Chondrocyte (in vitro differentiated cells): ENCODE measurements at places on chromosomes 12 and 14. TPM values are rescaled to one million over a fixed set of nuclear protein-coding genes. Genes with fewer than 3 reads are reported as not detected.

KRT74 gene
- not detected in 3 replicates for total RNA-seq

RNASE7 gene
- total RNA-seq, result not detected in 3 replicates

TAS2R14 gene
- total RNA-seq, result 2.4 to 4.0 TPM (median 2.6 TPM) in 3 replicates

AHNAK2 gene
- 271 to 361 TPM (median 274 TPM) in 3 replicates for total RNA-seq

EFS gene
- total RNA-seq, result 29.5 to 36.7 TPM (median 29.6 TPM) in 3 replicates

TAS2R10 gene
- 0.46 to 1.1 TPM (median 0.47 TPM) in 3 replicates for total RNA-seq

GLT1D1 gene
- total RNA-seq, result 0.22 to 0.44 TPM (median 0.27 TPM) in 3 replicates

OLR1 gene
- total RNA-seq, result 0.28 TPM in 1 of 3 replicates, not detected in the others

CCDC198 gene
- total RNA-seq, result 0.13 TPM in 1 of 3 replicates, not detected in the others

SERPINA5 gene
- 0.50 to 0.54 TPM in 2 of 3 replicates, not detected in the other for total RNA-seq

DNA sequence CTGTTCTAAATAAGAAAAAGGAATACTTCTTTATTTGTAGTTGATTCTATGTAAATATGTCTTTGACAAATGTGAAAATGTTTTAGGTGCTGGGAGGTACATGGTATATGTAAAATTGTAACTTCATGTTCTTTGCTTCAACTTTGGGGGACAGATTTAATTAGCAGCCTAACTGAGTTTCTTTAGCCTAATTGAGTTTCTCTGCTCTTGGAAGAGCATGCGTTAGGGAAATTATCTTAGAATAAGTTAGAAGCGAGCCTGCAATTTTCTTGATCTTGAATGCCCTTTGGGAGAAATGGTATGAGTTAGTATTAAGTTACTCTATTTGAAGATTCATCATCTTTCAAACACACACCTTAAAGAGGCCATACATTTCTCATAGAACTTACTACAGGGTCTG lies 194.3 kb downstream of the AEBP2 start:
- no peak for DNase-seq

- no peak for DNase-seq
These were observed 83.4 kb downstream of the STXBP6 start for GRCh38 chr14:24966579-24966964.

DNA sequence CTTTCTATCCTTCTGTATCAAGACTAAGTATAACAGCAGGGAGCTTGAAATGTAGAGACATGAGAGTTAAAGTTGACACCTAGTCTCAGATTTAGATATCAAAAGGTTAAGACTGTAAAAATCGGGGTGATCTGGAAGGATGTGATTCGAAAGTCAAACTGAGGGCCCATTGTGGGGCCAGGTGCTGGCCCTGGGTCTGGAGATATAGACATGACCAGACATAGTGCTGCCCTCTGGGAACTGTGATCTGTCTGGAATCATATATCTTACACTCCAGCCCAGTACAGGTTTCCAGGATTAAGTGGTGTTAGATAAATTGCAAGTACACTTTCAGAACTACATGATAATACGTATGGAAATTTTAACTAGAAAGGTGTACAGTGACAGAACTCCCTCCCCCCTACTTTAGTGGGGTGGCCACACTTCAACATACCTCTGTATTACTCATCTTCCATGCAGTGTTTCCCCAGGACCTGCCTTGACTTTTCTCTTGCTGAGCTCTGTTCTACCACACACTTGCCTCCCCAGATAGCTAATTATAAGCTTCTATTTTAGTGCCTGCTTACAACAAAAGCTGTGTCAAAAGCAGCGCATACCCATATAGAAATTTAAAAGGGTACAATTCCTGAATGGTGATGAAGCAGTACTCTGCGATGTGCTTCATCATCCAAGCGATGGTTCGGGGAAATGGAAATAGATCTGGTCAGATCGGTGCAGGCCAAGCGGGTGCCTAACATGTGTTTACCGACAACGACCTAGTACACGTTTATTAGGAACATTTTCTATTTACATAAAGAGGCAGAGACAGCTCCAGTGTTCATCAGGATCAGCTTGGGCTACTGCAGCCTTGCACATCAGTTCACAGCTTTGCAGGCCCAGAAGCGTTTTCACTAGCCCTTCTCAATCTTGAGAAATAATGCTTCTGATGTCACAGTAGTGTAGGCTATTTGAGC lies 68.7 kb downstream of the ARF6 start:
- no peak for DNase-seq

GRCh38 chr14:22488522-22489243 lies 100.3 kb downstream of the DAD1 start:
- DNase-seq, result no peak

- DNase-seq, result no peak
These were observed 234.3 kb upstream of the PLEKHG7 start for GRCh38 chr12:92468358-92469020.

- DNase-seq, result no peak
These were observed 106.5 kb downstream of the PLCZ1 start for GRCh38 chr12:18631339-18631738.

GRCh38 chr14:20934148-20934762 lies 21.0 kb upstream of the RNASE2 start:
- no peak for DNase-seq

- DNase-seq, result no peak
These were observed 36.8 kb upstream of the TMED10 start for GRCh38 chr14:75213172-75213571.

DNA sequence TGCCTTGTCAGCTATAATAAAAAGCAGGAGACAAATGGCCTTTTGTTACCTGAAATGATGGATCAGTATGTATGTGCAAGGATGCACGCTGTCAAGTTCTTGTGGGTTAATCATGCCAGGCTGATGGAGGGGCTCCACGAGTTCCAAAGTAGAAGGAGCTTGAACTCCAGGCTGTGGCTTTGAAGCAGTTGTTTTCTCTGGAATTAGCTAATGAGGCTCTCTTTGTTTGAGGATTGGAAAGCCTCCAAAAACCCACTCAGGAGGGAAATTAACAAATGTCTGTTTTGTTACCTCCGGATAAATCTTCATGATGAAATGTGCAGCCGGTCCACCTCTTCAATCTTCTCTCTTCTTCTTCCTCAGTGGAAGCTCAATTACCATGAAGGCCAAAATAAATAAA lies 605.5 kb downstream of the DIO2 start:
- no peak for DNase-seq

DNA sequence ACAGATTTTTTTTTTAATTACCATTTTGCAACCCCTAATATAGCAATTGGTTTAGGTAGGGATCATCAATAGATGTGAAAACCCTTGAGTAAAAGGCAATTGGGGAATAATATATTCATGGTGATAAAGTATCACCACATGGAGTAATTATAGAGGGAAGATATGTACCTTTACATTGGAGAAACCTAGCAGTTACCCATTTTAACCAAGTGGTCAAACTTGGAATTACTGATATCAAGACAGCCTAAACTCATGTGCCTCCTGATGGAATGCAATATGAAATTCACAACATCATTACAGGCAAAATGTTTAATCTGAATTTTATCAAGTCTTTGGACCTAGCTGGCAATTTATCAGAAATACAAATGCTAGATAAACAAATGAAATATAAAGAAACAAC lies 6.7 kb upstream of the SLC10A1 start:
- no peak for DNase-seq

DNA sequence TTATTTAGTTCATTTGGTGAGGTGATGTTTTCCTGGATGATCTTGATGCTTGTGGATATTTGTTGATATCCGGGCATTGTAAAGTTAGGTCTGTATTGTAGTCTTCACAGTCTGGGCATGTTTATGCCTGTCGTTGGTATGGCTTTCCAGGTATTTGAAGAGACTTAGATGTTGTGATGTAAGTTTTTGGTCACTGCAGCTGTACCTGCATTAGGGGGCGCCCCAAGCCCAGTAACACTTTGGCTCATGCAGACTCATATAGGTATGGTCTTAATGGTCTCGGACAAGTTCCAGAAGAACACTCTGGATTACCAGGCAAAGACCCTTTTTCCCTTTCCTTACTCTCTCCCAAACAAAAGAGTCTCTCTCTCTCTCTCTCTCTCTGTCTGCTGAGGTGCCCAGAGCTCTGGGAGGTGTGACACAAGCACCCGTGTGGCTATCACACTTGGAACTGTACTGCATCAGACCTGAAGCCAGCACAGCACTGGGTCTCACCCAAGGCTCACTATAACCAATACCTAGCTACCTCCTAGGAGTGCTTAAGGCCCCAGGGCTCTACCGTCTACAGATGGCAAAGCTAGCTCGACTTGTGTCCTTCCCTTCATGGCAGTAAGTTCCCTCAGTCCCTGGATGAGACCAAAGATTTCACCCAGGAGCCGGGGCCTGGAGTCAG lies 425.8 kb upstream of the ATXN7L3B start:
- no peak for DNase-seq

DNA sequence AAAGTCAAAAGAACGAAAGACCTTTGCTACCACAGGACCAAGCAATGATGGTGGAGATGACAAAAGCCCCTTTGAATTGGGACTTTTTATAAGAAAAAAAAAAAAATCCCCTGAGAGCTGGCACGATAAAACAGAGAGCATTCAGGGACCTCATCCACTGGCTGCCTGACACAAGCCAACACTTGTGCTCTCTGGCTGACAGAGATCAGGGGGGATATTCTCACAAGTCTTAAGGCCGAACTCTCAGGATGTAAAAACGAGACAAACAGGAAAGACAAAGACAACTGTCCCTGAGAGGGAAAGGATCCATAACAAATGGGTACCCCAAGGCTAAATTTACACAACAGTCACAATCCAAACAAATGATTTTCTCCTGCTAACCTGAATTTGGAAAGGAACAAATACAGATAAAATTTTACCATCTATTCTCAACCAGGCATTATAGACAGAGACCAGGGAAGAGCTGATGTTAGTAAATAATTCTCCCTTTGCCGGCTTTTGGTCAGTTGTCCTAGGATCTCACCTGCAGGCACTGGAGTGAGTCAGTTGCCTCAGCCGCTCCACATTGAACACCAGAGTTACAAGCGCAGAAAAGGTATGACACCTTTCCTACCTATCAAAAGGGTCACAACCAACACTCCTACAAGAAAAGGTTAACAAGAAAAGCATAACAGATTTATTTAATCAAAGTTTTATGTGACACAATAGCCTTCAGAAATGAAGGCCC lies 37.9 kb upstream of the GARIN6 start:
- no peak for DNase-seq

GRCh38 chr12:2605301-2605700 lies 189.5 kb upstream of the FKBP4 start:
- DNase-seq, result no peak

DNA sequence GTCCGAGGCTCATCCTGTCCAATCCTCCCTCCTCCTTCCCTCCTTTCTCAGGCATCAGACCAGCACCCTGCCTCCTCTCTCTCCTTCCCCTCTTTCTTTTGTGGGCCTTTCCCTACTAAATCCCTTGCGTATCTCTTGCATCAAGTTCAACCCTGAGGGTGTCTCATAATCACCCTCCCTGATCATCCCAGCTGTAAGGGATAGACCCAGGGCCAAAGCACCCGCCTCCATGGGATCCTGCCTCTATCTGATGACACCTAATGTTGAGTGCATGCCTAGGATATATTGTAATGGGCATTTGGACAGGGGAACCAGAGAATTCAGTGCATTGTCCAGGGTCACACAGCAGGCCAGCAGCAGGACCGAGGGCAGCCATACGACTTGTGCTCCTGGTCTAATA lies 84.9 kb downstream of the PHETA1 start:
- DNase-seq, result no peak

- no peak for DNase-seq
These were observed 75.8 kb downstream of the FRMD6 start for GRCh38 chr14:51727526-51727925.

DNA sequence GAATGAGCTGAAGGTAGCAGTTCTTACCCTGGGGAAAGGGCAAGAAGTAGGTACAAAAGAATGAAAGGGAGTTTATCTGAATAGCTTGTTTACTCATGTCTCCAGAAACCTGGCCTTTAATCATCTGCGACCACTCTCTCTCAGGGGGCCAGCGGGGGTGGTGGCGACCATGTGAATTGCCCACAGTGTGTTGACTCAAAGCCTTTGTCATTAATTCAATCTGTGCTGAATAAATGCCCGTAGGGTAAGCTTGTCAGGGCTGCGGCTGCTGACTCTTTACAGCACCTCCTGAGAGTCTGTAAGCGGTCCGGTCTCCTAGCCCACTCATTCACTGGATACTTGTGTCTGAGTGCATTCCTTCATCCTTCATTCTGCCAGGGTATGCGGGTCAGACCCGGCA lies 874.4 kb downstream of the SLC6A15 start:
- no peak for DNase-seq

DNA sequence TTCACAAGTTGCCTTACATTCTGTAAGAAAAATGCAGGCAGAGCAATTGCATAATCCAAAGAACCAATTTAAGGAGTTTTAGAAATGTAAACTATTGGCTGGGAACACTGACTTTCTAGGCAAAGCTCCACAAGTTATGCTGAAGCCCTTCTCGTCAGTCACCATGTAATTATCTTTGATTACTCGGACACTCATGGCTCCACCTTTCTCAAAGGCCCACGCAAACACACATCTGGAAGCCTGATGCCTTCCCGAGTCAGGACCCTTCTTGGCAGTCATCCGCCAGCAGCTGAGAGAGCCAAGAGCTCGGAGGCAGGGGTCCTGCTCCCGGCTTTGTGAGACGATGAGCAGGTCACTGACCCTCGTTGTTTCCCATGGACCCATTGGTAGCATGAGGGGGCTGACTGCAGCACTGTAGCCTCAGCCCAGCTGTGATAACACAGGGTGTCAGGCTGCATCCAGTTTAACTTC lies 202.2 kb downstream of the TMEM132D start:
- no peak for DNase-seq

GRCh38 chr12:120388691-120389481 lies 19.9 kb upstream of the MSI1 start:
- no peak for DNase-seq

DNA sequence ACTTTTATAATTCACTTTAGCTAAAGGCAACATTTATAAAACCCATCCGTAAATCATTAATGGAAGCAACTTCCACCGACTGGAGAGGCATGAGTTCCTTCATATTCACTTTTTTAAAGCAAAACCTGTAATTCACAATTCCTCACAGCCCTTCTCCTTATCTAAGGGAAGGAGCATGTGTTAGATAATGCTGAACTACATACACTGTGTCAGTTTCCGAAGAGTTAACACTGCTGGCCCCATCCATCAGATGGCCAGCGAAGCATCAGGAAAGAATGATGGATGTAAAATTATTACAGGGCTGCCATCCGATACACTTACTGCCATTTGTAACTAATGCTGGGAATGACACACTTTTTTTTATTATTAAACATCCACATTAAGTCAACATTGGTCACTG lies 392.8 kb downstream of the SOX5 start:
- DNase-seq, result no peak

- DNase-seq, result no peak
These were observed 5.6 kb upstream of the GAPDH start for GRCh38 chr12:6528539-6529235.

GRCh38 chr12:132881818-132882217 lies 5.6 kb downstream of the CHFR start:
- no peak for DNase-seq
